ENCODE measurements at places on chromosomes 12 and 14. TPM values are rescaled to one million over a fixed set of nuclear protein-coding genes. Genes with fewer than 3 reads are reported as not detected.

Gene NANOG
- total RNA-seq: 4.5 TPM

Gene LYSET
- 13.6 TPM for total RNA-seq

DNA sequence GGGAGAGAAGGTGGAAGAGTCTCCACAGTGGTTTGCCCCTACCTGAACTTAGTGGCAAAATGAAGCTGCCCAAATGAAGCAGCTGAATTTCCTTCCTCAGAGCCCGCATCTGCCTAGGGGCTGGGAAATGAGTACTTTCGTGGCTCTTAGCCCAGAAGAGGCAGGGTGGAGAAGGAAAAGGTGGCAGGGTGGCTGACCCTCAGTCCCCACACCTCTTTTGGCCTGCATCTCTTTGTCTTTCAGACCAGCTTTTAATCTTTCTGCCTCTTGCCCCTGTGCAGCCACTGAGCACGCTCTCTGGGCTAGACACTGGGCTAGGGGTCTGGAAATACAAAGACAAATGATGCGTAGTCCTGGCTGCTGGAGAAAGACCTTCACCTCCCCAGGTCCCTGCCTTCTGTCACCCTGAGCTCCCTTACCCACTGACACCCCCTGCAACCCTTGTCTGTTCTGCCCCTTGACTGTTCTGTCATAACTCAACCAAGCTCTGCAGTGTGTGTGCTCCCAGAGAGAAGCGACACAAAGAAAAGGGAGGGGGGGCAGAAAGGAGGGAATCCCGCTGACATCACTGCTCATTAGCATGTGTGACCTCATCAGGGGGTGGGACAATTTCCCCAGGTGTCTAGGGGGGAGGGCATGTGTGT, 371 bp upstream of the REM2 start:
- H3K36me3 ChIP-seq: peaks cover 26% of the 10 kb centered on the region
- H3K27me3 ChIP-seq: peaks cover 32% of the 10 kb centered on the region
- DNase-seq: peak; percentile 24
- peak overlapping the region; percentile 41 for H3K27ac ChIP-seq

DNA sequence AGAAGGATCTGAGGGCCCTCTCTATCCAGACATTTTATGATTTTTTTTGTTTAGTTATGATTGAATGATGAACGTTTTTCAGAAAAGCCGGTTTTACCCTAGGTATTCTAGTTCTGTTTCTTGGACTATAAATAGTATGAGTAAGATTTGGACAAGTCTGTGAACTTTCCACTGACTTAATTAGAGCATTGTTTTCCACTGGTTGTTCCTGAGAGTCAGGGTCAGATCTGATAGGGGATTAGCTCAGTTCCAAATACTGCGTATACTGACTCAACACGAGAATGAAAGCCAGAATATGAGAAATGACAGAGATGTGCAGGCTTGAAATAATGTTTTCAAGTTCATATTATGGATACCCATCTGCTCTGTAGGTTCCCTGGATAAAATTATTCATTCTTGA, 361.6 kb downstream of the AEBP2 start:
- peaks cover 3% of the 10 kb centered on the region for H3K4me1 ChIP-seq
- no peak overlapping the region for H3K4me3 ChIP-seq
- DNase-seq: no peak

DNA sequence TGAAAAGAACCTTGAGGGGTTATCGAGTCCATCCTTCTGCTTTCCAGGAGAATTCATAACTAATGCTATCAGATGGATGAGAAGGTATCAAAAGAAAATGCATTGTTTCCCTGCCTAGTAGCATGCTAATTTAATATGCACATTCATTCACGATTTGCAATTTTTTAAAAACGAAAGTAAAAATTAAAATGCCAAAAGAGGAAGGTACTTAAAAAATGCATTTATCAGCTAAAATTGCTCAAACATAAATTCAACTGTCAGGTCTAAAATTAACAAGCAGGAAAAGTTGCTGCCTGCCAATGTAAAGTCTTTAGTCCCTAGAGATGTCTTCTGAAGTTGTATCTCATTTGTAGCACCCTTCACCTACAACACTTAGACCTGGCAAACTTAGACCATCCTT, 7.9 kb downstream of the ATF7 start:
- no peaks in the 10 kb centered on the region for H3K36me3 ChIP-seq
- H3K4me1 ChIP-seq: peaks cover 23% of the 10 kb centered on the region
- no peak for DNase-seq
- H3K27ac ChIP-seq: peak overlapping the region; percentile 84

DNA sequence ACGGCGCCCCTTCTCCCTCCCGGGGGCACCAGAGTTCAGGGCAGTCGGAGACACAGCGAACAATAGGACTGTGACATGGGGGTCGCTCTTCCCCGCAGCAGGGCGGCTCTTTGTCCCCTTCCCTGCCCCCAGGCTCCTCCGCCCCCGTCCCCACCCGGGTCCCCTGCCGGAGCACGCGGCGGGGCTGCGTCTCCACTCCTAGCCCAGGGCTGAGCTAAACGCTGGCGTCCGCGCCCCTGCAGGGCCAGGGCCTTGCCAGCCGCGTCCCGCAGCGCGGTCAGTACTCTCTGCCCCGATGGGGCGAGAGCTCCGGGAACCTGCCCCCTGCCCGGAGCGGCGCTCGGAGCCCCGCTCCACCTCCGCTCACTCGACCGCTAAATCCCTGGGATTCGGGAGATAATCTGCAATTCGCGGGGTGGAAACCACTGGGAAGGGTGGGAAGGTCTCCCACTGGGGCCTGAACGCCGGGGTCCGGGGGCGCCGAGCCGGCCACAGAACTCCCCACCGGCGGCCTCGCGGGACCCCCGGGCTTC, 825 bp upstream of the CCDC85C start:
- H3K4me3 ChIP-seq: peak overlapping the region; percentile 87
- DNase-seq: peak; percentile 62
- H3K27ac ChIP-seq: no peak overlapping the region
- peaks cover 31% of the 10 kb centered on the region for H3K4me1 ChIP-seq
- peaks cover 9% of the 10 kb centered on the region for H3K36me3 ChIP-seq

- H3K36me3 ChIP-seq: peaks cover 14% of the 10 kb centered on the region
- peak overlapping the region; percentile 20 for H3K27ac ChIP-seq
- peaks cover 4% of the 10 kb centered on the region for H3K27me3 ChIP-seq
- no peak for DNase-seq
- peaks cover 43% of the 10 kb centered on the region for H3K4me1 ChIP-seq
Observed at GRCh38 chr14:77119851-77120250, 21.7 kb downstream of the ZDHHC22 start.

DNA sequence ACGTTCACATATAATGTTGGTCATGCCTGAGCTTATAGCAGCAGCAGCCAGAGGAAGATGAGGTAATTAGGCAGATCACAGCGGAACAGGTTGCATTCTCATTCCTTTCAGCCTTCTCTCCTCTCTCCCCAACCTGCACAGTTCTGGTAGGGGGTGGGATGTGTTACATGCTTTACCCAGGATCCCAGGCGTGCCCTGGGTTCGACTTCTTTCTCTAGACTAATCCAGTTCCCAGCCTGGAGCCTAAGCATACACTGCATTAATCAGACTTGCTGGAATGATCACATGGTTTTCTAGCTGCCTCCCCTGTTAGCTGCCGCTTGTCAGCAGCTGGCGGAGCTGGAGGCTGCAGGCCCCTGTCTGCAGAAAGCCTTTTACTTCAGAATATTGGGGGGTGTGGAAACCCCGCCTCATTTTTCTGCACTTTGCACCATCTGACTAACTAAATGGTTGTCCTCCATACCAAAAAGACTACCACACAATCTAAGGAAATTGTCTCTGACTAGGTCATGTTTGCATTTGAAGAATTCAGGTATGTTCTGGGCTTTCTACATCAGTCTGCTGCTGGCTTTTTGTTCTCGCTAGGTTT, 46.0 kb upstream of the EVL start:
- H3K36me3 ChIP-seq: peaks cover 4% of the 10 kb centered on the region
- no peak overlapping the region for H3K4me3 ChIP-seq
- peaks cover 62% of the 10 kb centered on the region for H3K4me1 ChIP-seq
- H3K27ac ChIP-seq: peak overlapping the region; percentile 71
- DNase-seq: no peak

DNA sequence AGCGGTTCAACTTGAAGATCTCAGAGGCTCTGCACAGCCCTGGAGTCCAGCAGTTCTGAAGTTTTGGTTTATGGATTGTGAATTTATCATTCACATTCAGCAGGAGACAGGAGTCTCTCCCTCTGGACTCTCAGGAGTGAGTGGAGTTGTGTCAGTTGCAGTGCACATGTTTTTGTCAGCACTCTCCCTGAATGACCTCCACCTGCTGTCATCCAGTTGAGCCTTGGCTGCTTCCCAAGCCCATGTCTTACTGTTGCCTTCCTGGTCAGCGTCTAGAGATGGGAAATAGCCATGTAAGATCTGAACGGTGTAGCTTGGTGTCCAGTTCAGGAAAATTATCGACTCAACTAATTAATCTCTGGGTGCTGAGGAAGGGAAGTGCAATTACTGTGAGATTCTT, 133.2 kb downstream of the PRKCH start:
- H3K27me3 ChIP-seq: no peaks in the 10 kb centered on the region
- peaks cover 43% of the 10 kb centered on the region for H3K36me3 ChIP-seq
- DNase-seq: no peak
- no peak overlapping the region for H3K4me3 ChIP-seq
- H3K27ac ChIP-seq: no peak overlapping the region

All from endothelial cell (in vitro differentiated cells).